ENCODE measurements at places on chromosomes 7 and 10.

- no peak for DNase-seq
Observed at GRCh38 chr10:58697691-58698090, 185.0 kb downstream of the BICC1 start.

DNA sequence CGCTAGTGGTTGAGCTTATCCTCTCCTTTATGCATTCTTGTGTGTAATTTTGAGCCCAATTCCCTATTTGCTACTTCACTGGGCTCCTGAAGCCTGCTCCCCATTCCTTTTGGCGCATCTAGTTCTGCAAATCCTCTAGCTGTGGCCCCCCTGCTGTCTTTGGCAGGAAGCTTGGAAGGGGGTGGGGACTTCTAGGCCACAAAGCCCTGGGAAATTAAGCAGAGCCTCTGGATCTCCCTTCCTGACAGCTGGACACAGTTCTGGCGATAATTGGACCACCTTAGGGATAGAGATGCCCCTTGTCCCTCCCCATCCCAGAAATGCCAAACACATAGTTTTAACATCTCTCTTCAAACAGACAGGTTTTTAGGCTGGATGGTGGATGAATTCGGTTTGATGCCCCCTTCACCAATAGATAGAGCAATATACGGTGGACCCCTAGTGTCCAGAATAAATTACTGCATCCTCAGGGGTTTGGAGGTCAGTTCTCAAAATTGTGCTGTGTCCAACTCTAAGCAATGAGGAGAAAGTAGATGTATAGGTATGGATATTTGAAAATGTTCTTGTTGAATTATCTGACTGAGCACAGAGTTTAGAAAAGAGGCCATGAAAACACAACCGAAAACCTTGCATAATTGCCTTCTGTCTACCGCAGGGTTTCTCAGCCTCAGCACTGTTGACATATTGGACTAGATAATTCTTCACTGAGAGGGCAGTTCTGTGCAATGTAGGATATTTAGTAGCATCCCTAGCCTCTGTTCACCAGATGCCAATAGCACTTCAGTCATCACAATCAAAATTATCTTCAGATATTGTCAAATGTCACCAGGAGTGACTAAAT lies 75.5 kb downstream of the PAPSS2 start:
- DNase-seq = peak; percentile 2

DNA sequence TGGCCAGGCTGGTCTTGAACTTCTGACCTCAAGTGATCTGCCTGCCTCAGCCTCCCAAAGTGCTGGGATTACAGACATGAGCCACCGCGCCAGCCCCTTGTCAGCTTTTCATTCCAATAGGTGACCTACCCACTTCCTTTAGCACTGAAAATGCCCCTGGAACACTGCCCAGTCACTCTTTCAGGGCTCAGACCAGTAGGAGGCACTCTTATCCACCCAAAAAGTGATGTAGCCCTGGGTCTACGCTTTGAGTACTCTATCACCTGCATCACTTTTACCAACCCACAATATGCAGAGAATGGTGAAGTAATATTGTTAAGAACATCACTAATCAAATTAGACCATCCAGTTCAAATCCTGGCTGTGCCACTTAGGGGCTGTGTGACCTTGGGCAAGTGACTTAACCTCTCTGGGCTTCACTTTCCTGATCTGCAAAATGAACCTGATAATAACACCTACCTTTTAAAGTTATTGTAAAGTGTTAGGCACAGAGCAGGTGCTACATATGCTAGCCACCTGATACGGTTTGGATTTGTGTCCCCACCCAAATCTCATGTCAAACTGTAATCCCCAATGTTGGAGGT lies 5.2 kb downstream of the CALN1 start:
- DNase-seq = no peak

DNA sequence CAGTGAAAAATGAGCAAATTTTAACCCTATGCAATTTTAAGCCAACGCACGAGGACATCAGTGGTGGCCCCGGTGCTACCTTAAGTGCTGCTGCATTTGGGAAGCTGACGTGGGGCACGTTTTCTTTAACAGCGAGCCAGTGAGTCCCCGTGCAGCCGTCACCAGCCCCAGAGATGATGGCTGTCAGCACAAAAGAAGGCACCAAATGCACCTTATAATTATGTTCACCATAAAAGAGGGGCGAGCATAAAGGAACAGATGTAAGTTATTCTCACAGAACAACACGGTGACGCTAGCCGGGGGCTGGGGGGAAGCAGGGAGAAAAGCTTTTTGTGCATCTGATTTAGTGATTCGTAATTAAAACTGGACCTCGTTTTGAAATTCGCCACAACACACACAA lies 260.1 kb downstream of the DNAJB6 start:
- DNase-seq = no peak

GRCh38 chr10:133226251-133226808 lies 3.7 kb upstream of the UTF1 start:
- DNase-seq = no peak

DNA sequence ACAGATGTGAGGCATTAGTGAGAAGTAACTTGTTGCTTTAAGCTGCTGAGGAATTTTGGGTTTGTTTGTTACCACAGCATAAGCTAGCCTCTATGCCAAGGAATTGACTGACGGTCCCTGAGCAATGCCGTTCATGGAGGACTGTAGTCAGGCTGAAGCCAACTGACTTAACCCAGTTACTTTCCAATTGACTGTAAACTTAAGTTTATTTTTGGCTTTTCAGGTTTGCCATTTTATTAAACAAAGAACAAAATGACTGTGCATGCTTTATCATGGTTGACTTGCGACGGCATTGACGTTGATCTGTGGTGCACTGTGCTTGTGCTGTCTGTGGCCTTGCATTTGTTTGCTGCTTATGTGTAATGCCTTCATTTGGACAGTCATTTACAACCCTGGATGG lies 53.5 kb downstream of the DNAJB9 start:
- DNase-seq = no peak

DNA sequence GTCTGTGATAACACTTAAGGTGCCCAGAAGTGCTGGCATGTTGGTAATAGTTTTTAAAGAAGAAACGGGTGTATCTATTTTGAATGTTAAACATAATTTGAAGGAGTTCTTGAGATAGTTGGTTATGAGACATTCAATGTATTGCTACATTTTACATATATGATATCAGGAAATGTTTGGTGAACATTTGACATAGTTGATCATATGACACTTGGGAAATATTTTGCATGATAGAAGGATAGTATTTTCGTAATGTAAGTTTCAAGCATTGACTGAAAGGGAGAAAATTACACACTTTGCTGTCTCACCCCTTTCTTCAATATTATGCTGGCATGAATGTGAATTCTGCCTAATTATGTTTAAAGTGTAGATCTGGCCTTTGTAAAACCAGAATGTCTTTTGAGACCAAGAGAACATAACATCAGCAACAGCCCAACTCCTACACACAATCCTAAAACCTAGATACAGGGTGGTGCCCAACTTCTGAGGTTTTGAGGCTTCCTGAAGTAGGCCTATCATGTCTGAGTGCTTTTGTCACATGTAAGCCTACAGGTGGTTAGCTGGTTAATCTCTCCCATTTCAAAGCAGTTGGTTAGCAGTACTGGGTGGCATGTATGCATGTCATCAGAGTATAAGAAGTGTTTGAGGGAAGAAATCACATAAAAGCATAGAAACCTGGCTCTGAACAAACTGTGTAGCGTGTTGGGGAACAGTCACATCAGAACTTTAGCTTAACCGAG lies 2.1 kb downstream of the ADD3 start:
- no peak for DNase-seq

DNA sequence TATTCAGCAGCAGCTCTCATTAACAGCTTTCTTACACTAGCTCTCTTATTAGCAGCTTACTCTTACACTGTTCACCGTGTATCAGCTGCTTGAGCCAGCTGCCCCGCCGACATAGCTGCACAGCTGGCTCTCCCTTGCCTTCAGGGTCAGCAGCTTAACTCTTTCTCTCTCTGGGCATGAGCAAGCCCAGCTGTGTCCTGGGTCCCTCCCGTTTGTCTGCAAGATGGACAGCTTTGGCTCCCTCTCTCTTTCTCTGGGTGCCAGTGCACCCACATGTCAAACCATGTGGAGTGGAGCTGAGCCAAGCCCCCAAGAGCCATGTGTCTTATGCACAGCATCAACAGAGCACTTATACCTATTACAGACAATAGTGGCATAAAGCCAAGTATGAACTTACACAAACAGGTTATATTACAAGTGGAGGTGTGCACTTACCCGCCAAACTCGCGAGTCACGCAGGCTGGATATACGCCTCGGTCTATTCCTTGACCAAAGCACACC lies 35.7 kb upstream of the MTPAP start:
- no peak for DNase-seq

DNA sequence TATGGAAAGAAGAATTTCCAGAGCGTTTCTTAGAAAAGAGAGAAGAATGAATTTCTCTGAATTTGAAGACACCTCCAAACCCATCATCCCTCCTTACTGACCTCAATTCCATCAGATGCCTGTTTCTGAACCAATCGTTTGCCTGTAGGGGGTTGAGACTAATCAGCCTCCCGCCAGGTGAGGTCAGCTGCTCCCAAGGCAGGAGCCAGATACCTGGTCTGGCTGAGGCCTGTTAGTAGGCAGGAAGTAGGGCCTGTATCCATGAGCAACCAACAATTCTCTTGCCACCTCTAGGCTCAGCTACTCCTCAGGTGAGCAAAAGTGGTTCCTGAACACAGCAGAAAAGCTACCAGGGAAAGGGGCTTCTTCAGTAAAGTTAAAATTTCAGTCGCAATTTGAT lies 50.3 kb downstream of the HTR5A start:
- DNase-seq = no peak

DNA sequence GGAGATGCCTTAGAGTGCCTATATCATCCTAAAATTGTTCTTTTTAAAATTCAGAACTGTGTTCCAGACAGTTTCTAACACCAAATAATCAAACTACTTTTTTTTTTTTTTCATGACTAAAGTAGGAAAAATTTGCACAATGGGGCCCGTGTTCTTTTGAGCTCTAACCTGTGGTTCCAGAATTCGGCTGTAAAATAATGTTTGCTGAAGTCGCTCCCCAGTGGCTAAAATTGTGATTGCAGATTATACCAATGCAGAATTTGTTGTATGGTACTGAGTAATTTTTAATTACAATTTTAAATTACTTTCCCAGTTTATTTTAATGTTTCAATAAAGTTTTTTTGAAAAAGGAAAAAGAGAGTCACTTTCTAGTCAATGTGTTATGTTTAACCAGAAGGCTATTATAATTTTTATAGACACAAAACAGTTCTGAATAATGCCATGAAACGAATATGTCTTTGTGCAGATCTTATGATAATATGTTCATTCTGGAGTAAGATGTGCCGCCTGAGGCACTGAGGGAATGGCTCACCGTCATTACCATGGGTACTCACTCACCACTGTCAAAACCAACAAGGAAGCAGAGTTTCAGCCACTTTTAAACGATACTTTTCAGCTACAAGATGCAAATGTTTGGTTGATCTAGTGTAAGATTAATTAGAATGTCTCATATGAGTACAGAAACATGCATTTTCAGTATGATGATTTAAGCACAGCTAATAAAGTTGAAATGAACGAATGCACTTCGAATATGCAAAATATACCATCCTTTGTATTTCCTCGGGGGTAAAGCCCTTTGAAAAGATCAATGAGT lies 173.6 kb downstream of the PRKCQ start:
- DNase-seq = no peak

DNA sequence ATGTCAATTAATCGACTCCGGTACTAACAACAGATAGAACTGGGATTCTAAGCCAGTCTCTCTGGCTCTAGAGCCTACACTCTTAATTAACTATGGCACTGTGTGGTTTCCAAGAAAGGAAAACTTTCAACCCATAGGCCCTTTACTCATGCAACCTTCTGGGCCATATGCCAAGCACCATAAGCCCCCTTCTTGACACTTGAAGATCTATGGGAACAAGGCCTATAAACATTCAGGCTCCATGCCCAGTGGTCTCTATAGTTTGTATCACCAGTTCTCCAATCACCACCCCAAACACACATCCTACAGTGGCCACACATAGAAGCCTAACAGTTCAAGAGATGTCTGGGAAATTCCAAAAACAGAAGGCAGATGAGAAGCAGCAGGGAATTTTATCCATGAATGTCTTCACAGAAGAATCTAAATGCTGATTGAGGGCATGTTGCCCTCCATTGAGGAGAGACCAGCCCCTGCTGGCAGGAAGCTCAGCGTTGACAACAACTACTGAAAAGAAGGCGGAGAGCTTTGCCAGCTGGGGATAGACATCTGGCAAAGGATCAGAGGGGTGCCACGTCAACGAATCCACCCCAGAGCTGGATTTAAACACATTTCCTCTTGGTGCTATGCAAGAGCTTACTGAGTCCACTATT lies 64.4 kb downstream of the GRM3 start:
- DNase-seq = peak; percentile 84

GRCh38 chr7:124662372-124662771 lies 103.2 kb downstream of the GPR37 start:
- no peak for DNase-seq

DNA sequence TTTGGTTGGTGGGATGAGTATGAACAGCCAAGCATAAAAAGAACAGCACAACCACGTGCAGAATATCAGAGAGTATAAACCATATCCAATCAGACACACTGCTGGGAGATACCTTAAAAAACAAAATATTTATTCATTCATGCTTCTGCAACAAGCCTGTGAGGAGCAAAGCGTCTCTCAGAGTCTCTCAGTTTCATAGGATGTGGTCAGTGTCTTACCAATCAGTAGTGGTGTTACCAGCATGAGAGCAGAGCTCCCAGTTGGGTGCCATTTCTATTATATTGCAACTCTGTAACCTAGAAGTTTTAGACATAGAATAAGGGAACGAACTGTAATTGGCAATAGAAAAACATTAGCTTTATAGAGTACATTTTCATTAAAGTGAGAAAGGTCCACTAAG lies 445.9 kb upstream of the LRRN3 start:
- DNase-seq = no peak

DNA sequence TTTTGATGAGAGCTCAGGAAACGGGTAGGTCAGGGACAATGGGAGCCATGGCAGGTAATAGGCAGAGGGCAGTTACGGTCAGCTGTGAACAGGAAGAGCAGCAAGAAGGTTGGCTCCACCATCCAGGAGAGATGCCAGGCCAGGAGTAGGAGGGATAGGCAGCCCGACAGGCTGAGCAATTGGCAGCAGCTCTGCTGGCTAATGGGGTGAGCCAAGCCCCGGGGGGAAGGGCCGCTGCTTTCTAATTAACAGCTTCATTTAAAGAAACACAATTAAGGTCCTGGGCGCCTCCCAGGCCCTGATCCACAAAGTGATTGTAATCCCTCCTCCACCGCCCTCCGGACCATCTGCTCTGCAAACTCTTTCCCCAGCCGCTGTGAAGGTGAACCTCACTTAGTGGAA lies 23.7 kb downstream of the SH2B2 start:
- DNase-seq = no peak

Measured in NCI-H1105 (cell line).